ENCODE measurements at places on chromosomes 1 and 21. TPM values are rescaled to one million over a fixed set of nuclear protein-coding genes. Genes with fewer than 3 reads are reported as not detected.
A peak's percentile ranks its signal among the peaks of the same experiment; 100 is the strongest.

The WDR64 gene
- total RNA-seq: not detected

The FAM229A gene
- 3.1 TPM for total RNA-seq

The NCDN gene
- total RNA-seq: 21.1 TPM

The MYBPH gene
- not detected for total RNA-seq

The NUP210L gene
- 0.04 TPM for total RNA-seq

The CCSAP gene
- 7.9 TPM for total RNA-seq

The NR1I3 gene
- not detected for total RNA-seq

GRCh38 chr1:179151908-179152682 is 70.2 kb downstream of the TOR3A start:
- no peak for DNase-seq

- no peak for DNase-seq
Observed at GRCh38 chr1:87024936-87025540, 110.6 kb downstream of the HS2ST1 start.

- no peak for DNase-seq
Observed at GRCh38 chr1:98382986-98383740, 278.4 kb upstream of the SNX7 start.

DNA sequence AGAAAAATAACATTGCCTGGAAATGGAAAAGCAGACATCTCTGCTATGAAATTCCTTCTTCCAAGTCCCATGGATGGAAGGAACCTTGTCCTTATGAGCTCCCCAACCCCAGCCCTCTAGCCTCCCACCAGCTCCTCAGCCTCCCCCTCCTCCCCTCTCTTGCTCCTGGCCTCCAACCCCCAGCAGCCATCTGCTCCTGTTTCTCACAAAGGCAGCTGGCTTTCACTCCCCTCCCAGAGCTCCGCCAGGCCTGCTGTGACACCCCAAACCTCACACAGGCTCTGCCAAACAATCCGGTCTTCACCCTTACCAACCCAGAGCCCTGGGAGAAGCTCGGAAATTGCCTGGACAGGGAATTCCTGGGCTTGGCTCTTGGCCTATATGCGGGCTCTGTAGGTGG is 69.2 kb downstream of the KLHDC7A start:
- no peak for DNase-seq

GRCh38 chr1:155064111-155064831 is 731 bp downstream of the EFNA4 start:
- DNase-seq: peak; percentile 67

DNA sequence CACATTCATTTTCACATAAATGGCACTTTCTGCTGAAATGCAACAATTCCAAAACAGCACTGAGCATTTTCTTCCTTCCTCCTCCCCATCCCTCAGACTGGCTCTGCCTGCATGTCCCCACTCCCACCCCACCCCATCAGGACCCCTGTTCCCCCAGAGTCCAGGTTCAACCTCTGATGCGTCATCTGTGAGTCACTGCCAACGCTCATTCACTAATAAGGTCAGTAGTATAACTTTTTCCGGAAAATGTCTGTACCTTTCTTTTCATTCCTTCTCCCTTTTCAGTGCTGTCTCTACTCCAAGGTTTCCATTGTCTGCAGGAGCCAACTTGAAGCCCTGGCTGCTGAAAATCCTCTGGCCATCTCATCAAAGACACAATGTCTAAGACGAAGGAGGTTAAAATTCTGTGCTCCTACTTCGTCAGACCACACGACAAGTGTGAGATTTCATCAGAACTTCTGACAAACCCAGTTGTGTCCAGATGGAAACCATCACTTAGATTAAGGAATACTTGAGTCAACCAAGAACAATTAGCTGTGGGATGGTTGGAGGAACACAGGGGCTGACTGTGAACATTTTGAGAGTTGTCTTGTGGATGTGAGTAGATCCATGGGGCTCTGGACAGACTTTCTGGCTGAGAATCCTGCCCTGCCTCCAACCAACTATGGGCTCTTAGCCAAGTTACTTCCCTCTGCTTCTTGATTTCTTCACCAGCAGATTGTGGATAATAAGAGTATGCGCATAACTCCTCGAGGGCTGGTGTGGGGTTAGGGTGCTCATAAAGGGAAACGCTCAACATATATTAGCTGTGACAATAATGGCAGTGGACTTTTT is 35.6 kb upstream of the UTS2 start:
- no peak for DNase-seq

DNA sequence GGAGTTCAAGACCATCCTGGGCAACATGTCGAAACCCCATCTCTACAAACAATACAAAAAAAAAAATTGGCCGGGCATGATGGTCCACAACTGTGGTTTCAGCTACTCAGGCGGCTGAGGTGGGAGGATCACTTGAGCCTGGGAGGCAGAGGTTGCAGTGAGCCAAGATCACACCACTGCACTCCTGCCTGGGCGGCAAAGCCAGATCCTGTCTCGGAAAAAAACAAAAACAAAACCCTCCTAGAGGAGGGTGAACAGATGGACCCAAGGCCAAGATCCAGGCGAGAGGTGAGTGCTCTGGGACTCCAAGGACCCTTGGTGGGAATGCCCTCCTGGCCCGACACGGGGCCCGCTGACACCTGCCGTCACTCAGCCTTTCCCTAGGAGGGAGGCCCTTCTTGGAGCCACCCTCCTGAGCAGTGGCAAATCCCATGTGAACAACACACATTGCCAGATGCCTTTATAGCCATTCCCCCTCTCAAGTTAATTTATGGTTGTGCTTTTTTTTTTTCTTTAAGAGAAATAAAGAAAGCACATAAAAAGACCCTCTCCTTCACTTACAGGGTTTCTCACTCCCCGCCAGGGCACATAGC is 380 bp downstream of the TFF2 start:
- DNase-seq: no peak

DNA sequence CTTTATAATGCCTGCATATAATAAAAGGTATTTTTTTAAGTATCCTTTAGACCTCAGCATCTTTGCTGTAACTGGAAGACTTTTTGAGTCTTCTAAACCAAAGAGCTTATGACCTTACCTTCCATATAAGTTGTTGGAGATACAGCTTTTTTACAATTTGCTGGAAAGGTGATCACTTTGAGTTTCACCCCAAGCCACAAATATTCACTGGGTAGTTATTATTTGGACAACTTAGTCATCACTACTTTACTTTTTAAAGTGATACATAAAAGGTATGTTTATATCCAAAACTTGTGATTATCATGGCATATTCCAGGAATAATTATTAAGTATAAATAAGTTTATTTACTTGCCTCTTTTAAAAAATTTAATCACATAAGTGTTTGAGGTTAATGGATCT is 246.7 kb upstream of the NRIP1 start:
- DNase-seq: no peak

DNA sequence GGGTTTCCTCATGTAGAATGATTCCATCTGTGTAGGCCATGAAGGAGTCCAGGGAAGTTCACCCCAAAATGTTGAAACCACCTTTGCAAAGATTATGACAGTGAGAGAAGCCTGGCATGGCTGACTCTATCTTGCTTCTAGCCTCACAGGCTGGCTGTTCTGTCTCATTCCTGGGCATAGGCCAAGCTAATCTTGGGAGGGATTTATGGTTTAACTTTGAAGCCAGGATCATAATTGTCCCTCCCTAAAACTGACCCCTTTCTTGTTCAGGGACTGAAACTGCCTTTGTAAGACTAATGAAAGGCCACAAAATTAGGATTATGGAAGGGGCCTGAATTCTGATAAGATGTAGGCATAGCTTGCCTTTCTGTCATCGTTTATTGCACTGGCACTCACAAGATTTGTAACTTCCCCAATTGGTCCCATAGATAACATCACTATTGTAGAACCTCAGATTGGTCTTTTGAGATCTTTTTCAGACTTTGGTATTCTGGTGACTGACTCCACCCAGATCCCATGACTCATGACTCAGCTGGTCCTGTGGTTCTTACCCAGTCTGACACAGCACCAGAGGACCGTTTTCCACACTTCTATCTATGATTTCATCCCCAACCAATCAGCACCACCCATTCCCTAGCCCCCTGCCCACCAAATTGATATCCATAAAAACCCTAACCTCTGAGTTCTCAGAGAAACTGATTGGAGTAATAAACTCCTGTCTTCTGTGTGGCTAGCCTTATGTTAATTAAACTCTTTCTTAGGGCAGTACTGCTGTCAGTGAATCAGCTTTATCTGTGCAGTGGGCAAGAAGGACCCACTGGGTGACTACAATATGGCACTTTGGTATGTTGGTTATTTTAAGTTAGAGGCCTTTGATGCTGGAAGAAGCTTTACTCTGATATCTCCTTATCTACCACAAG is 13.6 kb upstream of the LAMTOR5 start:
- peak; percentile 32 for DNase-seq

DNA sequence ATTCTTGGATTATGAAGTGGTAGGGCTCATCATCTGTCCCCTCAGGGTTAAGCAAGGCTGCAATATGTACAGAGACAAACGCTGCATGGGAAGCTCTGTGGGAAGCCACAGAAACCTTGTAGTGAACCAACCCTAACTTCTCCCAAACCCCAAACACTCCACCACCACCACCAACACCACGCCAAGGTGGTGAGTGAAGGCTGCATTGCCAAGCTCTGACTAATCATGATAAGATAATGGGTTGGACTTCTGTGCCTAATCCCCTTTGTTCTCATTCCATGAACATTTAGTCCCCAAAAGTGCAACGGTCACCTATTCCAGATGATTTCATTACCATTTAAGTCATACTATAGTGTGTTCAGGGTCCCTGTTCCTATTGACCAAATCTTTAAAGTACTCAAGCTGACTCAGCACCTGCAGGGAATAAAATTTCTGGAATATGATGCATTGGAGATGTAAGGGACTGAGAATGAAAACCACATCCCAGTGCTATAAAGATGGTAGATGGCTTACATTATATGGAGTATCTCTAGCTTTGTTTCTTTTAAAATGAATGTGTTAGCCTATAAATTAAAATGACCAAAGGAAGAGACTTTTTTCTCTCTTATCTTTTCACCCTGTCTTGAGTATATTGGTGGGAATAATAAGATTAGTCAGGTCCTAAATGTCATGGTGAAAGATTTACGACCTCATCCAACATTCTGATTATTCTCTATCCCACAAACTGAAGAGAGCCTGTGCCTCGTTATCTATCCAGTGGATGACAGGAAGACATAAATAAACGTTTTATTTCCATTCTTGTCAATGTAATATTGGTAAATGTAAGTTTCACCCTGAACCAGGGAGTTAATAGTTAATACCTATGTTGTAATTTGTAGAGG is 22.6 kb upstream of the PLD5 start:
- no peak for DNase-seq

GRCh38 chr1:39205102-39205780 is 746 bp downstream of the MACF1 start:
- DNase-seq: peak; percentile 84

GRCh38 chr1:199319341-199319740 is 680.5 kb downstream of the PTPRC start:
- DNase-seq: no peak

- DNase-seq: peak; percentile 52
Observed at GRCh38 chr1:93844262-93845045, 34.6 kb downstream of the DNTTIP2 start.

DNA sequence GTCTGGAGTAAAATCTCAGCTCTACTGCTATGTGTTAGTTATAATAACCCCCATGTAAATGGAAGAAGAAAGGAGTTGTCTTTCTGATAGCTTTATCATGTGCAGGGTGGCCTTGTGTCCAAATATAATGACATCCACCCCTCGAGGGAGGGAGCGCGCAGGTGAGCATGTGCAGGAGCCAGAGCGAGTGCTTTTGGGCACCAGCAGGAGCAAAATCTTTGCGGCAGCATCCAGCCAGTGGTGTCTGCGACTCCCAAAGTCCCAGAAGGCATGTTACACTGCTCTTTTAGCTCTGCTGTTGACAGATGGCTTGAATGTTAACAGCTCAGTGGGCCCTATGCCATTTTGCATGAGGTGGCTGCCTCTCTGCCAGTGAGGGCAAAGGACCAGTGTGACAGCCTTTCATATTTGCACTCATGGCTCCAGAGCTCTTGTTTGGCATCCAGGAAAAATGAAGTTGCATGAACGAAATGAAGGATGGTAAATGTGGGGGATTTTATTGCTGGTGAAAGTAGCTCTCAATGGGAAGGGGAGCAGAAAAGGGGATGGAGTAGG is 146.7 kb downstream of the HMCN1 start:
- DNase-seq: no peak

GRCh38 chr1:24322470-24323177 is 3.5 kb downstream of the GRHL3 start:
- no peak for DNase-seq
